Stimulated activated CD4-positive, alpha-beta T cell treated with anti-CD3 and anti-CD28 coated beads, Interleukin-1b, Interleukin-23, amount 100 ng/mL, for 48 hours (primary cell): ENCODE measurements at places on chromosomes 11 and 22.

DNA sequence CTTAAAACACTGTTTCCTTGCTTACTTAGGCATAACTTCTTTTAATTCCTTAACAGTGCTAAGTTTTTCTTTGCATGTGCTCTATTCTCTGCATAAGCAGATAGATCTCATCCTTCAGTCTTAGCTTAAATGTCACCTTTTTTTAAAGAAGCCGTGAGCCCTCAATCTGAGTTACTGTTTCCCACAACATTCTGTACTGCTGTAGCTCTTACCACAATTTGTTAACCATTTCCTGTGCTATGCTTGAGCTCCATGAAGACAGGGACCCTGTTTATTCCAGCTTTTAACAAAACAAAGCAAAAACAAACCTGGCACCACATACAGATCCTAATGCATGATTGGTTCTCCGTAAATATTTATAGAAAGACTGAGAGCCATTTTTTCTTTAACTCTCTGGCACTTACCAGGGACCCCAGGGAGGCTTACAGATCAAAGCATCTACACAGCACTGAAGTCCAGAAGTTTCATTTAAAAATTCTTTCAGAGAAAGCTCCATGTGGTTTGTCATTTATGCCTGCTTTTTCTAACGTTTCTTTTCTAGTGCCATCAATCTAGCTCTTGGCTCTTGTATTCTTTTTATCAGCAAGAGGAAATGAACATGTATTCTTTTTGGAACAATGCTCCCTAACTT is 74.9 kb downstream of the DYNC2H1 start:
- no peak for DNase-seq

DNA sequence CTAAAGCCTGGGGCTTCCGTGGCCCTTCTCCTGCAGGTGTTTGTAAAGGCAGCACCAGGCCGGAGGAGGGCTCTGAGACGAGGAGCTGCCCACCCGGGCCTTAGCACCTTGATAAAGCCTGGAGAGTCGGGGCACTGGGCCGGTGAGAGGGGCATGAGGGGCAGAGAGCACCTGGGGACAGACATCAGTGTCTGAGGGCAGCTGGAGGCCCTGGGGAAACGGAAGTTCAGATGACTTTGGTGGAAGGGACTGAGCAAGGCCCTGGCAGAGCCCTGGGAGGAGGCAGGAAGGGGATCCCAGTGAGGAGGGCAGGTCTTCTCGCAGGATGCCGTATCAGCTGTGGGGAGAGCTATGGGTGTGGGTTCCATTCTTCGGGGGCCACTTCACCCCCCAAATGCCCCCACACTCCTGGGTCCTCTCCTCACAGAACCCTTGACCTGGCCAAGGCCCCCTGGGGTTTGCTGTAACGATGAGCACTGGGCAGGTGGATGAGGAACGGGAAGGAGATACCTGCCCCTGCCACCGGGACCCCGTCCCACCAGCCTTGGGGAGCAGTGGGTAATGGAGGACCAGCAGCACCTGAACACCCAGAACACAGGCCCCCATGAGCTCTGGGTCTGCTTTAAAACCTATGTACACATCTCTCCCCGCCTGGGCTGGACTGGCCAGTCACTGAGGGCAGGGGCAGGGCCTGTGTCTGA is 7.4 kb downstream of the C1QTNF6 start:
- DNase-seq: no peak

DNA sequence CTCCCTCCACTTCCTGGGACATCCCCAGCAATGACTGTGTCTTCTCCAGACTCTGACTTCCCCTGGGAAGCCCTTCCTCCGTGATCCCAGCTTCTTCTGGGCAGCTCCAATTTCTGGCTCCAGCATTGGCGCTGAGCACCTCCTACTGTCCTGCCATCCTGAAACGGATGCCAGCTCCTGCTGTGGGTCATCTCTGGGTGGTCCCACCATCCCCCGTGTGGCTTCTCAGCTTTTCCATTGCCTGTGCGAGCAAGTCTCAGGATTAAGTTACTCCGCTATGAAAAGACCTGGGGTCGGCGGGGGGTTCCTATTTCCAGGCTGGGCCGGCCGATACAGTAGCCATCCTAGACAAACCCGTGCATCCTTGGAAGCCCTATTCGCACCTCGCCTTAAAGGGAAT is 55.4 kb upstream of the FADD start:
- no peak for DNase-seq

GRCh38 chr11:132864811-132865576 is 667.3 kb downstream of the OPCML start:
- no peak for DNase-seq

- no peak for DNase-seq
Measured at GRCh38 chr11:124518989-124519451, 24.4 kb downstream of the OR8B12 start.

DNA sequence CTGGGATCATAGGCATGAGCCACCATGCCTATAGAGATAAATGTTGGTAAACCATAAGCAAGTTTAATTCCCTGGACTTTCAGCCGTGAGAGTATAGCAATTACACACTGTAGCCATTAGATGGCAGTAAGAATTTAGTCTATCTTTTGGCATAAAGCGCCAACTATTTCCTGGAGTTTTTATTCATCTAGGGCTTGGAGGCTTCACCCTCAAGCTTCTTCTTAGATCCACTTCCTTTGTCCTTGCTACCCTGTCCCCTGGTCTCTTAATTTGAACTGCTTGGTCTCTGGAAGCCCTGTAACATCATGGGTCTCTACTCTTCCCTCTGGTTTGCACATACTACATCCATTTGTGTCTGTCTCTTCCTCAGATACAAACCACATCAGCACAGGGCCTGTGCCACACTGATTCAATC is 38.2 kb downstream of the OR10A6 start:
- DNase-seq: no peak

GRCh38 chr11:86948733-86949132 is 6.5 kb downstream of the FZD4 start:
- no peak for DNase-seq

GRCh38 chr11:1236316-1237127 is 13.7 kb downstream of the MUC5B start:
- DNase-seq: no peak

DNA sequence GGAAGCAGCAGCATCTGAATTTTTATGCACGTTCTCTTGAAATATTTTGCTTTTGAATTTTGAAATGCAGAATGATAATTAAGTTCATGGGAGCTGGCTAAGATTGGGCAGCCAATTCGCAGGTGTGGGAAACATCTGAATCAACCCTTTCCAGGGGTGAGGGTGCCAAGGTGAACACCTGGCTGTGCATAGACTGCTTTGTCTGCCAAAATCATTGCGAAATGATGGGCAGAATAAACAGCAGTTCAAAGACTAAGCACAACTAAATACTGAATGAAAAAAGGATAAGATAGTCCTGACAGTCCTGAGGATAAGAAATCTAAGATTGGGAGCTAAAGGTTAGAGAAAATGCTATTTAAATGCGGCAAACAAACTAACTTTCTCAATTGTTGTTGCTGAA is 813.3 kb upstream of the RAG2 start:
- DNase-seq: no peak

DNA sequence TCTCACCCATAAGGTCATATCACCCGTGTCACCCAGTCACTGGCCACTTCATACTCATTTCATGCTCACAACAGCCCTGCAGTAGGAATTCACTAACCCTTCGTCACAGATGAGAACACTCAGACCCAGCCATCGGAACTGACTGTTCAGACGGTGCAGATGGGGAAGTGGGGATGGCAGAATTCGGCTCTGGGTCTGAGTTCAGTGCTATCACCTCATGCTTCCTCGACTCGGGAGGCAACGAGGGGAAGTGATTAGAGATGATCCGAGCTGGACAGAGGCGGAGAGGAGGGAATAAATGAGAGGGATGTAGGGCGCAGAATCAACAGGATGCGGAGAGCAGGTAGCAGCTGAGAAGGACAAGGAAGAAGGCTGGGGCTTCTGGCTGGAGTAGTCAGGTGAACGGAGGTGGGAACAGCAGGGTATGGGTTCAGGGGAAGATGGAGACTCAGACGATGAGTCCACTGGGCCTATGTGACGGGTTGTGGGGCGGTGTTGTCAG is 4.7 kb downstream of the B3GNT6 start:
- DNase-seq: no peak

- no peak for DNase-seq
Measured at GRCh38 chr11:78380615-78381051, 37.0 kb downstream of the GAB2 start.

GRCh38 chr11:8373519-8374432 is 110.1 kb upstream of the LMO1 start:
- no peak for DNase-seq

DNA sequence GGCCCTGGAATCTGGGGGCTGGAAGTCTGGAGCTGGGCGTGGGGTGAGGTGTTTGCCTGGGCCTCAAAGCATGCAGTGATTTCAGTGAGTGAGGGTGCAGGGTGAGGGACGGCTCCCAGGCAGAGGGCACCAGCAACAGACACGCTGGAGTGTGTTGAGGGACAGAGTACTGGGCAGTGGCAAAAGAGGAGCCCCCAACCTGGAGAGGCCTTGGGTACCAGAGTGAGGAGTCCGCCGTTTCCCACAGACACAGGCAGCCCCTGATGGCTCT is 12.0 kb upstream of the TBC1D22A start:
- no peak for DNase-seq

DNA sequence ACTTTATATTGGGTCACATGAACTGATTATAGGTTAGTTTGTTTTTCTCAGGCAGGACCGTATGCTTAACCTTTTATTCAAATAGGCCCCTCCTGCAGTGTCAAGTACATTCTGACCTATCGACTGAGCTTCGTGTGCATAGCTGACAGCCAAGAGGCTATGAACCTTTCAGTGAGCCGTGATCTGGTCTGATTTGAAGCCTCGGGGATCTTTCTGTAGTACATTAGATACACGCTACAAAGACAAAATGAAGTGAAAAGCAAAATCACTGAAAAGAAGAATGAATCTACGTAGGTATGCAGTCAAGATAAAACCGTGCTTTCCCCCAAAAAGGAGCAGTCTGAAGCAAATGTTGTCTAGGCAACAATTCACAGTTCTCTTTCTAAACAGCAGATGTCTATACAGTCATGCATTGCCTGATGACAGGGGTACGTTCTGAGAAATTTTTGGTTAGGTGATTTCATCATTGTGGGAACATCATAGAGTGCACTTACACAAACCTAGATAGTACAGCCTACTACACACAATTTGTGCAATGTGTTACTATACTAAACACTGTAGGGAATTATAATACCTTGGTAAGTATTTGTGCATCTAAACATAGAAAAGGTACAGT is 18.1 kb downstream of the JHY start:
- no peak for DNase-seq

GRCh38 chr11:10581481-10582019 is 13.1 kb upstream of the LYVE1 start:
- no peak for DNase-seq

- no peak for DNase-seq
Measured at GRCh38 chr22:16989915-16990314, 18.1 kb downstream of the GAB4 start.

DNA sequence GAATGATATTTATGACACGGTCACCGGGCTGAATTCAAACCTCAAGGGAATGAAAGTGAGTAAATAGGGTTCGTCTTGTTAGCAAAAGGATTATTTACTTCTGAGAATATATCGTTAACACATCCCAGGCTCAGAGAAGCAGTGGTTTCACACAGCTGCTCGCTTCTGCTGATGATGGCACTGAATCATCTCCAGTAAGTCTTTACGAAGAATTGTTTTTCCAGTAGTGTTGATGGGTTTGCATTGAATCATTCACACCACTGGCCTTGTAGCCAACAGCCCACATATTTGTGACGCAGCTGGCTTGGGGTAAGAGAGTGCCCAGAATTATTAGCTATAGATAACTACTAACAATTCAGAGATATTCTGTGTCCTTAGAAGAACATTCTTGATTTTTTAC is 236.3 kb downstream of the CADM1 start:
- DNase-seq: no peak

DNA sequence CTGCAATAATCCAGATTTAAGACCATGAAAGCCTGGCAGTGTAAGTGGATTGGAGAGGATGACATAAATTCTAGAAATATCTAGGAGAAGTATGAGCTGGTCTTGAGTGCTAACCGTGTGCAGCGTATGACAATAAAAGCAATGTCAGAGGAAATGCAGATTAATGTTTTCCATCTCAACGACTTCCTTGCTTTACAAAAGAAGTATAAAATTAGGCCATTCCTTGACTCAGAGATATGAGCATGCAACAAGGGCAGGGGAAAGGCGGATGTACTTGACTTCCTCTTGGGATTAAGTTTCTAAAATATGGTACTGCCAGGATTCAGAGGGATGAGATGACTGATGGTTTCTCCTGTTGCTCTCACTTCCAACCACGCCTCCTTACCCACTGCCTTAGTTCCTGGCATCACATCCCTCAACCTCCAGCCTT is 32.3 kb downstream of the ADAMTS15 start:
- no peak for DNase-seq

DNA sequence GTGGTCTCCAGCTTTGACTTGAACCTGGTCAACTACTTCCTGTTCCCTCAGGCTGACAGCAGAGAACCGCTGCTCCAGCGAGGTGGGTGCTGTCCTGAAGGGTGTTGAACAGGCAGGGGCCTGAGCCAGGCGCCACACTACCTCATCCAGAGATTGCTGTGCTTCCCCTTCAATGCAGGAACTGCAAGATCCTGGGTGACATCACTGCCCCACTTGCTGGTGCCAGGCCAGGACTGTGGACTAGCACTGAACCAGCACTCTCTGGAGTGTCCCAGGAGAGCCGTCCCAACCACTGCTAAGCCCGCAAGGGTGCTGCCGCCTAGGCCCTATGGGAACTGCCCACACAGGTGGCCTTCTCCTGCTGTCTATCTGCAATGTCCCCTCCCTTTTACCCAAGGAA is 51.7 kb downstream of the GAB4 start:
- no peak for DNase-seq

- DNase-seq: no peak
Measured at GRCh38 chr22:45864959-45865476, 111.9 kb downstream of the WNT7B start.

GRCh38 chr11:11391796-11392463 is 38.9 kb upstream of the CSNK2A3 start:
- DNase-seq: no peak

- peak; percentile 71 for DNase-seq
Measured at GRCh38 chr22:43385770-43386641, 25.8 kb upstream of the MPPED1 start.

DNA sequence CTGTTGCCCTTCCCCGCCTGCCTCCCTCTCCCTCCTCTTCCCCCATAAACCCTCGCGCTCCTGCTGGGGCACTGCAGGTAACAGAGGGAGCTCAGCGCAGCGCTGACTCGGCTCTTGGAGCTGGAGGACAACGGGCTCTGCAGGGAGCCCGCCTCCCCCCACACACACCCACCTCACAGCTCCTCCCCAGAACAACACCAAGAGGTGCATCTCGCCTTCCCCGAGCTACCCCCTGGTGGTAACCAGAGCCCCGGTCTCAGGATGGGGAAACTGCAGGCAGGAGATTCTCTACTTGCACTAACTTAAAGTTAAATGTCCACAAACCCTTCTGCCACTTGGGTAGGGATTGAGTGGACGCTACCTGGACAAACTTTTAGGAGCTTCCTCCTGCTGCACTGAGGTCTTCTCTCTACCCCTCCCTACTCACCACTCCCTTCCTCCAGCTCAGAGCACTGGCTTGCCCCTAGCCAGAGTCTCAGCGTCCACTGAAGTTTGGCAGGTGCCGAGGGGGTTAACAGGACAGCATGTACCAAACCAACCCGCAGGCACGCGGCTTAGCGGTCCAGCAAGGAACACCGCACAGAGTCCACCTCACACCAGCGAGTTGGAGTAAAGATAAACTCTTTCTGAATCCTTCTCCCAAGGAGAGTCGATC is 4.0 kb upstream of the SCN4B start:
- peak; percentile 24 for DNase-seq
